ENCODE measurements at places on chromosomes 12 and 14.
A peak's percentile ranks its signal among the peaks of the same experiment; 100 is the strongest.

GRCh38 chr12:130083002-130083401, 79.3 kb upstream of the FZD10 start:
- DNase-seq = no peak

GRCh38 chr12:89702503-89702902, 6.1 kb downstream of the ATP2B1 start:
- no peak for DNase-seq

- DNase-seq = no peak
Measured at GRCh38 chr12:21583587-21583986, 21.1 kb downstream of the GYS2 start.

GRCh38 chr12:45774508-45775162, 45.1 kb downstream of the ARID2 start:
- no peak for DNase-seq

DNA sequence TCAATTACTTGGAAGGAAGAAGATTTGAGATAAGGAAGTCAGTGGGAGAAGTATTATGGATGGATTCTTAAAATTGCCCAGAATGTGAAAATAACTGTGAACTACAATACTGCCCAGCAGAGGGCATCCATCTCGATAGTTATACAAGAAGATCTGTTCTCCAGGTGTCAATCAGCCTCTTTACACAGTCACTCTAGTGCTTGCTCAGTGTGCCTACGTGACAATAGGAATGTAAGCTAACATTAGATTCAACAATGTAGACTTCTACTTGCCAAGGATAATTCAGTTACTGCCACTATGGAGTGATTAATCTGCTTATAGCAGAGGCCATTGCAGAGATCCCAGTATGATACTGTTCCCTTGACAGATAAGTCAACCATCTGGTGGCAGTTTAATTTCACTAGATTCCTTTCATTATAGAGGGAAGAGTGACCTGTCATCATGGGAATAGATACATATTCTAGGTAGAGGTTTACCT, 10.6 kb upstream of the MAP4K5 start:
- peak; percentile 16 for DNase-seq

DNA sequence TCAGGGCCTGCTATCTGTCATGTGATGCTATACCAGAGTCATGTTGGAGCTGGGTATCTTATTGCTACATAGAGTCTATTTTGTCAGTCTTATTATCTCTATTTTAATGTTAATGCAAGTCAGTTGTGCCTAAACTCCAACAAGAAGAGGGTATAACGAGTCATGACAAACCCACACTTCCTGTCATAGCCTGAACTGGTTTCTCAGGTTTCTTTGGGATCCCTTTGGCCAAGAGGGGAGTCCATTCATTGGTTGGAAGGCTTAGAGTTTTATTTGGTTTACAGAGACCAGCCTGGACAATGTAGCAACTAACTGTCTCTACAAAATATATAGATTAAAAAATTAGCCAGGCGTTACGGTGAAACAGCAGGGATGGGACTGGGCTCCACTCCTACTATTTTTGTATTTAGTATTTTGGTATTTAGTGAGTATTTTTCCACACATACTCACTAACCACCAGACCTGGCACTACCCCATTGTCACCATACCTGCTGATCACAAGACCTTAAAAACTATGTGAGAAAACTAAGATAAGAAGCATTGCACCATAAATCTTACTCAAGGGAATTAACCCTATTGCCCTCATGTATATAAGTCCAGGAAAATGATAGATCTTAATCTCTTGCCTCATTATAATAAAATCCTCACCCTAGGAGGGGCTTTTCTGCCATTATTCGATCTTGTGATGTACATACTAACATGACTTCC, 387.5 kb downstream of the IPO8 start:
- DNase-seq = no peak

DNA sequence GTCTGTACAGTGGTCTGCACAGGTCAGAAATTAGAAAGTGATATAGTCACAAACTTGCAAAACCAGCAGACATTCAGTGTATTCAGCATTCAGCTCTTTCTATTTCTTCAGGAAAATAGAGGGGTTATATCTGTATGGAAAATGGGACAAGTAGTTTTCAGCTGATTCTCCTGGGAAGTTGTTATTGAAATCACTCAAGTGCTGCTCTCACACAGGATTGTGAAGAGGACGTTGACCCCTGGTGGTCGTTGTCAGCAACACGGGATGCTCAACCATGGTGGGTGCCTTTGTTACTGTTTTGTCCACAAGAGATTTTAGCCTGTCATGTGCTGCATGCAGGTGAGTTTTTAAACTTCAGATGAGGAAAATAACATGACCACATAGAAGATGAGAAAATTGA, 981.8 kb downstream of the TMEM121 start:
- DNase-seq = no peak

GRCh38 chr14:44914849-44915248, 46.9 kb downstream of the KLHL28 start:
- no peak for DNase-seq

DNA sequence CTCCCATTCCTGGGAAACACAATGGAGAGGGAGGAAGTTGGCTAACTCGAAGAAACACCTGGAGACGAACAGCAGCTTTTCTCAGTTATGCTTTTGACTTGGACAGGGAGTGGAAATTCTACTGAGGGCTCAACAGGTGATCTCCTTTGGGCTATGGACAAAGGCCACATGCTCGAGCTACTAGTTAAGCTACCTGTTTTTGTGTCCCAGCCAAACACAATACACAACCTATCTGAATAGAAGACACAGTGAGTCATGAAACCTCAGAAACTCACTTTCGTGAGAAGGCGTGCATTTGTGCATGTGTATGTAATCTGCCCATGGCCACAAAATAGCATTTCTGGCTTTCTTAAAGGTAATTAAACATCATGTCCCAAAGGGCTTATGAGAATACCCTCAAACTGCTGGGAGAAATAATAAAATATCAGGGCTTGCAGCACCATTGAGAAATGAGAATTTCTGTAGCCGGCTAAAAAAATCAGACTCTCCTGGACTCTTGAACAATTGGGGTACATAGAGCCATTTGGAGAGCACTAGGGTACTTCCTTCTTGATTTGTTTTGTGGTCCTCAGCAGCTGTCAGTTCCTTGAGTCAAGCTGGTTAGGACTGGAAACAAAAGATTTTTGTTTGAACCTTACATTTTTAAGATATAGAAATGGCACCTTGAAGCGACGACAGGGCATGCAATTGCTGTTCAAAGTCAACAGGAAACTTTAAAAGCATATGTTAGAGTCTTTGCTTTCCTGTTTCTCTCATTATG, 85.5 kb upstream of the PTHLH start:
- no peak for DNase-seq

- DNase-seq = peak; percentile 75
Measured at GRCh38 chr14:53152887-53153701, at the start of gene DDHD1. DDHD1 (minus strand) TSS chr14:53153323; CDS start chr14:53153098, 225 bp downstream.

GRCh38 chr14:100803226-100803625, 22.7 kb upstream of the MEG3 start:
- no peak for DNase-seq

Data from stimulated activated CD4-positive, alpha-beta T cell treated with anti-CD3 and anti-CD28 coated beads, Interleukin-2, amount 100 ng/mL, for 4 hours (primary cell).